ENCODE measurements at places on chromosomes 13 and 19. TPM values are rescaled to one million over a fixed set of nuclear protein-coding genes. Genes with fewer than 3 reads are reported as not detected.

DNA sequence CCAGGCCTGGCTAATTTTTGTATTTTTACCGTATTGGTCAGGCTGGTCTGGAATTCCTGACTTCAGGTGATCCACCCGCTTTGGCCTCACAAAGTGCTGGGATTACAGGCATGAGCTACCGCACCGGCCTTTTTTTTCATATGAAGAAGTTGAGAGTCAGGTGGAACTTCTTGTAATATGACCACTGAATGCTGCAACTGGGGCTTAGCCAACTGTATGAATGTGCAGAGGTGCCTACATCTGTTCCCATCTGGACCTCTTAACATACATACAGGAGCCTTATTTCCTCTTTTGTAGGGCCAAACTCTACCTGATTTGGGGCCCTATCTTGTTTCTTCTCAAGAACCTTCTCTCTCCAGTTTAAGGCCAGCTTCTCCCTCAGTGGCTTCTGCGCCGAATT lies 11.9 kb upstream of the GGACT start:
- H3K27ac ChIP-seq, result no peak overlapping the region
- H3K36me3 ChIP-seq, result no peaks in the 10 kb centered on the region
- H3K27me3 ChIP-seq, result no peaks in the 10 kb centered on the region
- no peak overlapping the region for H3K4me3 ChIP-seq
- no peak for DNase-seq
- no peaks in the 10 kb centered on the region for H3K4me1 ChIP-seq

- peak within 1 kb of the TSS; percentile 14 for H3K4me3 ChIP-seq
- H3K27ac ChIP-seq, result peak within 1 kb of the TSS; percentile 99
- no peaks in the 10 kb centered on the region for H3K27me3 ChIP-seq
Observed at GRCh38 chr19:750640-751423, at the start of gene MISP. Gene MISP (plus strand): TSS chr19:751112. CDS start chr19:756947, 5,835 bp downstream.

PRDX2 gene
- 581 TPM for polyA plus RNA-seq

DNA sequence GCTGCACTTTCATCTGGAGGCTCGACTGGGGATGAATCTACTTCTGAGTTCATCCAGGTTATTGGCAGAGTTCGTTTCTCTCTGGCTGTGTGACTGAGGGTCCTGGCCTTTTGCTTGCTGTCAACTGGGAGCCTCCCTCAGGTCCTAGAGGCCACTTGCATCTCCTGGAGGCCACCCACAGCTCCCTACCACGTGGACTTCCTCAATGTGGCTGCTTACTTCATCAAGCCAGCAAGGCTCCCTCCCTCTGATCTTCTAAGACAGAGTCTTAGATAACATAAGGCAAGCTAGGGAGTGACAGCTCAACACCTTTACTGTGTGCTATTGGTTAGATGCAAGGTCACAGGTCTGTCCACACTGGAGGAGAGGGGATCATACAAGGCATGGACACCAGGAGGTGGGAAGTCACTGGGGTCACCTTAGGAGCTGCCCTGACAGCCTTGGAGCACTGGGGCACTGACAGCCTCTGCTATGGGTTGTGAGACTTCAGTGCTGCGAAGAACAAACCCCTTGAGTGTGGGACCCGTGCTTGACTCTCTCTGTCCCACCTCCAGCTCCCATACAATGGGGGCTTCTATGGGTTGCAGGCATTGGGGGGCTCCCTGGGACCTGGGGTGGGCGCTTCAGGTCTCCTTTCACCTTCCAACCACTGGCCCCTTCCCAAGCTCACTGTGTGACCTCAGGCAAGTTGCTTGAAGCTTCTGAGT lies 5.3 kb downstream of the FAM187B start:
- no peak for DNase-seq
- no peak overlapping the region for H3K27ac ChIP-seq
- no peak overlapping the region for H3K4me3 ChIP-seq
- H3K4me1 ChIP-seq, result peaks cover 4% of the 10 kb centered on the region
- H3K36me3 ChIP-seq, result no peaks in the 10 kb centered on the region

GRCh38 chr13:99255271-99255670 lies 2.9 kb downstream of the GPR18 start:
- no peaks in the 10 kb centered on the region for H3K36me3 ChIP-seq

GRCh38 chr19:1067341-1067957 lies 482 bp downstream of the ARHGAP45 start:
- H3K36me3 ChIP-seq, result no peaks in the 10 kb centered on the region
- no peak overlapping the region for H3K4me3 ChIP-seq
- H3K4me1 ChIP-seq, result peaks cover 28% of the 10 kb centered on the region
- no peak overlapping the region for H3K27ac ChIP-seq
- no peak for DNase-seq
- peaks cover 50% of the 10 kb centered on the region for H3K27me3 ChIP-seq

Measured in hepatocyte (in vitro differentiated cells).